ENCODE measurements at places on chromosomes 5 and 9.

- no peak overlapping the region for H3K4me3 ChIP-seq
- H3K27me3 ChIP-seq, result no peaks in the 10 kb centered on the region
- DNase-seq, result no peak
- H3K4me1 ChIP-seq, result peaks cover 8% of the 10 kb centered on the region
These were observed 161.1 kb downstream of the GLIS3 start for GRCh38 chr9:4138781-4139180.

- H3K36me3 ChIP-seq, result no peaks in the 10 kb centered on the region
- H3K27me3 ChIP-seq, result no peaks in the 10 kb centered on the region
- DNase-seq, result no peak
- no peak overlapping the region for H3K4me3 ChIP-seq
These were observed 48.1 kb upstream of the COL5A1 start for GRCh38 chr9:134593286-134594077.

DNA sequence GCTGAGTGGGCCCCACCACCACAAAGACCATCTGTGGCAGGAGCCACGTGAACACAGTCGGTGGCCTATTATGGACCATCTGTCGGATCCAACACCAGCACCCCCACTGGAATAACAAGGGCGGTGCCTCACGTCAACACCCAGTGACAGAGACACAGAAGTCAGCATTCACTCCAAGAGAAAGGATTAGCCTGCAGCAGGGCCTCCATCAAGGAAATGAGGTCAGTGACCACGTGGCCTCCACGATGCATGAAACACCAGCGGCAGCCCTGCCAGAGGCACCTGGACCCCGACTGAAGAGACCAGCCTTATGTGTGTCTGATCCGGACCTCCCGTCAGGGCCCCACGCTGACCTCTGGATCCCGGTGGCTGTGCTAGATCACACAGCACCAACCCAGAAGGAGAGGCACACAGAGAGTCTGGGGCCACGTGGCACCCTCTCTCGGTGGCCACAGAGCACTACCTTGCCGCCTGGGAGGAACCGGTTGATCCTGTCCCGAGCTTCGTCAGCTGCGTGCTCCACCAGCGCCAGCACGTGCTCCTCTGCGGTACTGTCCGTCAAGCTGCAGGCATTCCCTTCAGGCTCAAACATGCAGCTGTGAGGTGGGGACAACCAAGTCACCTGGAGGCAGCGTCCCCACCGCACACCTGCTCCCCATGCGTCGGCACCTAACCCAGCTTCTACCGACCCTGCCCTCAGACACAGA is 9.0 kb downstream of the BRD9 start:
- H3K36me3 ChIP-seq, result peaks cover 26% of the 10 kb centered on the region
- no peaks in the 10 kb centered on the region for H3K4me1 ChIP-seq
- H3K27ac ChIP-seq, result no peak overlapping the region
- H3K27me3 ChIP-seq, result no peaks in the 10 kb centered on the region
- DNase-seq, result no peak
- no peak overlapping the region for H3K4me3 ChIP-seq

DNA sequence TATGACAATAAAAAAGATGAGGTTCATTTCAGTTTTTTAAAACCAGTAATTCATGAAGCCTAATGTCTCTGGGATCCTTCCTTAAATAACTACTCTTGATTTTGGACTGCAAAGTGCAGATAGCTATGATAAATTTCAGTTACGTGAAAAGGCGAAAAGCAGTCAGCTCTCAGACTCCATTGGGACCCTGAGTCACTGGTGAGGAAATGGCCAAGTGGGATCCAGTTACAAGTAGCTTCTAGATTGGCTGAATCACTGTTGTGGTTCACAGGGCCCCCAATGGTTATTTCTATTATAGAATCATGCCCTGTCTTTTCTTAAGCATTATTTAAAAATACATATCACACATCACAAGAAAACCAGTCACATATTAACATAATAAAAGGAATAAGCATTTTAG is 31.1 kb upstream of the PPP3R2 start:
- H3K36me3 ChIP-seq, result no peaks in the 10 kb centered on the region
- no peak overlapping the region for H3K4me3 ChIP-seq
- no peak for DNase-seq
- H3K27me3 ChIP-seq, result no peaks in the 10 kb centered on the region

DNA sequence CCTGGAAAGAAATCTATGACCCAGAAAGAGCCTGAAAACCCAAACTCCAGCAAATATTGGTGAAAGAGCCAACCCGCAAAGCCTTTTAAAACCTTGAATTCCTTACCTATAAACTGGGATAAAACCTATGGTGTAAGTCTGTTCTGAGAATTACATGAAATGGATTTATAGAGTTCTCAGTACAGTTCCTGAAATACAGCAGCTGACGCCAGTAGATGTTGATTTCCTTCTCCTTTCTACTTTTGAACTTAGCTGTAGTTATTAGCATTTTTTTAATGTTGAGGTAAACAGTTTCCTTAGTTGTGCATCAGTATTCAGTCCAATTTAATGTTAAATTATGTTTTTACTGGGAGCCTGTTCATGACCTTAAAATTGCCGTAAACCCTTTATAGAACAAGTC is 3.7 kb downstream of the SPIN1 start:
- H3K4me1 ChIP-seq, result peaks cover 64% of the 10 kb centered on the region
- H3K36me3 ChIP-seq, result no peaks in the 10 kb centered on the region
- no peak overlapping the region for H3K27ac ChIP-seq
- no peak for DNase-seq
- H3K4me3 ChIP-seq, result no peak overlapping the region
- no peaks in the 10 kb centered on the region for H3K27me3 ChIP-seq

DNA sequence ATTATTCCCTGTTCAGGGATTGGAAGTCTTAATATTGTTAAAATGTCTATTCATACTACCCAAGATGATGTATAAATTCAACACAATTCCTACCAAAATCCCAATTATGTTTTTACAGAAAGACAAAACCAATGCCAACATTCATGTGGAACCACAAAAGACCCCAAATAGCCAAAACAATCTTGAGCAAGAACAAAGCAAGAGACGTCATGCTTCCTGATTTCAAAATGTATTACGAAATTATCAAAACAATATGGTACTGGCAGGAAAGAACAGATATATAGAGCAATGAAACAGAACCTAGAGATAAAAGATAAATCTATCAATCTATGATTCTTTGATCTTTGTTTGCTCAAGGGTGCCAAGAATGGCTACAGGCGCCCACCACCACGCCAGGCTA is 237.9 kb downstream of the TAF11L14 start:
- no peaks in the 10 kb centered on the region for H3K4me1 ChIP-seq
- H3K27me3 ChIP-seq, result no peaks in the 10 kb centered on the region
- no peak overlapping the region for H3K4me3 ChIP-seq
- DNase-seq, result no peak
- no peaks in the 10 kb centered on the region for H3K36me3 ChIP-seq

DNA sequence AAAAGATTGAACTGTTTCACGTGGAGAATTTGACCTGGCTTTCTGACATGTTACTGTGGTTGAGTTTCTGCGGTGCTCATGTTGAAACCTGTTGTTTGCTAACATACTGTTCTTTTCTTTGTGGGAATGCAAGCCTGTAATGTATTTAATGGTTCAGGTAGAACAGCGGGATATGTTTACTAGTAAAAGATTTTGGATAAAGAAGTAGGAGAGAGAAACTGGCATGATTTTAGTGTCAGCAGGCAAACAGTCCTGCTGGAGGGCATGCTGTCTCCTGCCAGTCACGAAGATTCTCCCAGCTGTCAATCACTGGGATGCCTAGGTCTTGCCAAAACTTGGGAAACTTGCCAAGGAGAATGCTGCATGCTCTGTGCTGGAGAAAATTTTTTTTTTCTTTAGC is 263.5 kb downstream of the TAF11L14 start:
- H3K27ac ChIP-seq, result no peak overlapping the region
- H3K36me3 ChIP-seq, result no peaks in the 10 kb centered on the region
- no peak for DNase-seq
- peaks cover 9% of the 10 kb centered on the region for H3K4me1 ChIP-seq
- no peak overlapping the region for H3K4me3 ChIP-seq

DNA sequence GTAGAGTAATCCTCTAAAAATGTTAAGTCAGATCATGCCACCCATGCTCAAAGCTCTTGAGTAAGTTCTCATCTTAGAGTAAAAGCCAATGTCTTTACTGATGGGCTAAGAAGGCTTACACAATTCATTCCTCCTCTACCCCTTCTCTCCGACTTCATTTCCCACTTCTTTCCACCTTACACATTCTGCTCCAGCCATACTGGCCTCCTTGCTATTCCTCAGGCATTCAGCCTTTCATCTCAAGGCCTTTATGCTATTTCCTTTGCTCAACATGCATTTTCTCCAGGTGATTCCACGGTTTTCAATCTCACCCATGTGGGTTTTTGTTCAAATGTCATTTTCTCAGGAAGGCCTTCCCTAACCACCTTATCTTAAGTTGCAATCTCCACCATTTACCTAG is 104.9 kb downstream of the MAP1B start:
- H3K27me3 ChIP-seq, result no peaks in the 10 kb centered on the region
- no peaks in the 10 kb centered on the region for H3K36me3 ChIP-seq
- no peak for DNase-seq
- H3K4me1 ChIP-seq, result peaks cover 14% of the 10 kb centered on the region
- H3K4me3 ChIP-seq, result no peak overlapping the region

DNA sequence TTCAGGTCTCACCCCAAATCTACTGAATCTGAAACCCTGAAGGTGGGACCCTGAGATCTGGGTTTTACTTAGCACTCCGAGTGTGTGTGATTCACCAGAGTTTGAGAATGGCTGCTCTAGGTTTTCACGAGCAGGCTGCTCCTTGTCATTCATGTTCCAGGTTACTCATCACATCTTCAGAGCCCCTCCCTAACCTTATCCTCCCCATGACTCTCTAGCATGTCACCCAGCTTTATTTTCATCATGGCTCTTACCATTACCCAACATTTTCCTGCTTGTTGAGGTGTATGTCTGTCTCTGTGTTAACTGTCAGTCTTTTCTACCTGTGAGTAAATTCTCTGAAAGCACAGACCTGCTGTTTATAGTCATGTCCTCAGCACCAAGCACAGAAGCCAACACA is 319.2 kb downstream of the NSG2 start:
- DNase-seq, result no peak
- H3K4me3 ChIP-seq, result no peak overlapping the region
- no peaks in the 10 kb centered on the region for H3K27me3 ChIP-seq
- H3K4me1 ChIP-seq, result no peaks in the 10 kb centered on the region
- H3K27ac ChIP-seq, result no peak overlapping the region

DNA sequence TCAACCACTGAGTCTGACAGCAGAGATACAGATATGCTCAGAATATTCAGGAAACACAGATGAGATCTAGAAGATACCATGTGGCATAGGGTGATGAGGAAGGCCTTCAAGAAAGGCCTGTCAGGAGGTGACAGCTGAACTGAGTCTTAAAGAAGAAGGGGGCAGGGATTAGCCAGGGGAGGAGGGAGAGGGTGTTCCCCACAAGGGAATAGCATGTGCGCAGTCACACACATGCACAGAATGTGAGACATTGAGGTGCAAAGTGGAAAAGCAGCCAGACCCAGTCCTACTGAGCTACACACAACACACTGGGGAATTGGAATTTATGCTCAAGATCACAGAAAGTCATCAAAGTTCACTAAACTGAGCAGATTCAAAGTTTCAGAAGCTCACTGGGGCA is 3.0 kb upstream of the SLC25A48 start:
- no peak overlapping the region for H3K4me3 ChIP-seq
- no peak overlapping the region for H3K27ac ChIP-seq
- no peaks in the 10 kb centered on the region for H3K36me3 ChIP-seq
- no peak for DNase-seq
- peaks cover 14% of the 10 kb centered on the region for H3K4me1 ChIP-seq
- H3K27me3 ChIP-seq, result no peaks in the 10 kb centered on the region

DNA sequence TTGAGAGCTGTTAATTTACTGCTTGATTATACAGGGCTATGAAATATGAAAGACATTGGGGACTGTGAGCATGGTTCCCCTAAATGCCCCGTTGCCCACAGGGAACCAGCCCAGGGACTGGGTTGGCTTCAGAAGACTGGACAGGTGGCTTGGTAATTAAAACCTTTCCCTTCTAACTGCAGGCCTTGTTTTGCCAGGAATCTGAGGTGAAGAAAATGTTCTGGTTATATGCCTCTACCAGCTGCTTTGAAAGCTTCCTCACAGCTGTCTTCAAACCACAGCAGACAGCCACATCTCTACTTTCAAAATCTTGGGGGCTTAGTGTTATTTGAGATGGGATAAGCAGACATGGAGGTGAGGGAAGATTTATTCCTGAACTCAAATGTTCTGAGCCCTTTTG is 153.3 kb upstream of the SPRY4 start:
- no peak overlapping the region for H3K4me3 ChIP-seq
- no peak for DNase-seq
- no peak overlapping the region for H3K27ac ChIP-seq
- H3K27me3 ChIP-seq, result no peaks in the 10 kb centered on the region
- H3K36me3 ChIP-seq, result no peaks in the 10 kb centered on the region
- H3K4me1 ChIP-seq, result no peaks in the 10 kb centered on the region
